BJ (cell line): ENCODE measurements at places on chromosomes 6 and 20.

- DNase-seq: no peak
Measured at GRCh38 chr6:158266131-158266530, 46.1 kb upstream of the TULP4 start.

DNA sequence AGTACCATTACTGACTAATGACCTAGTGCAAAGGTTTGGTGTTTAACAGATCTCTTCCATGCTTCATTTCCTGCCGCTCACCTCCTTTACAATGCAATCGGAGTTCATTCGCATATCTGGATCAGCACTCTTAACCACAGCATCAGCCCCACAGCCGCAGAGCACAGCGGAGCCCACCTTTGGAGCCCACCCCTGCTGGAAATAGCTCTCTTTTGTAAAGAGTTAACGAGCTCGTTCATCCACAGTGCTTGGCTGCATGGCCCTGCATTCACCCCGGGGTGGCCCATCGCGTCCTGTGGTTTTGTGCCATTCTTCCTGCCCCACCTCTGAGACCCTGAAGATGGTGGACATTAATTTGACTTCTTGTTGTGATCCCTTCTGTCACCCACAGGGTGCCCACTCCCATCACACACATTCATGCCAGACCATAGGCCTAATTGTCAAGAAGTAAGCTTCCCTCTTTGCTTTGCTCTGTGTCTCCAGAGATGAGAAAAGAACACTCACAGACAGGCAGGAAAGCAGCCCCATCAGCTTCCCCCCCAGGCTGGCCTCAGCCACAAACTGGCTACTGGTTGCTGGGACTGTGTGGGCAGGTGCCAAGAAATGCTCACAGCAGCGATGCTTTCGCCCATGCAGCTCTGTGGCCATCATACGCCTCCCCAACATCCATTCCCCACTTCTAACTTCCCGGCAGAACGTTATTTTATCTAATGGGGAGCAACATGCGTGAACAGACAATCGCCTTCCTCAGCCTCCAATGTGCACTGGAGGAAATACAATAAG, 167.0 kb downstream of the LRFN2 start:
- no peak for DNase-seq

GRCh38 chr6:7882505-7883257, 27.9 kb downstream of the TXNDC5 start:
- DNase-seq: no peak

GRCh38 chr6:11812951-11813350, 34.3 kb upstream of the ADTRP start:
- no peak for DNase-seq

DNA sequence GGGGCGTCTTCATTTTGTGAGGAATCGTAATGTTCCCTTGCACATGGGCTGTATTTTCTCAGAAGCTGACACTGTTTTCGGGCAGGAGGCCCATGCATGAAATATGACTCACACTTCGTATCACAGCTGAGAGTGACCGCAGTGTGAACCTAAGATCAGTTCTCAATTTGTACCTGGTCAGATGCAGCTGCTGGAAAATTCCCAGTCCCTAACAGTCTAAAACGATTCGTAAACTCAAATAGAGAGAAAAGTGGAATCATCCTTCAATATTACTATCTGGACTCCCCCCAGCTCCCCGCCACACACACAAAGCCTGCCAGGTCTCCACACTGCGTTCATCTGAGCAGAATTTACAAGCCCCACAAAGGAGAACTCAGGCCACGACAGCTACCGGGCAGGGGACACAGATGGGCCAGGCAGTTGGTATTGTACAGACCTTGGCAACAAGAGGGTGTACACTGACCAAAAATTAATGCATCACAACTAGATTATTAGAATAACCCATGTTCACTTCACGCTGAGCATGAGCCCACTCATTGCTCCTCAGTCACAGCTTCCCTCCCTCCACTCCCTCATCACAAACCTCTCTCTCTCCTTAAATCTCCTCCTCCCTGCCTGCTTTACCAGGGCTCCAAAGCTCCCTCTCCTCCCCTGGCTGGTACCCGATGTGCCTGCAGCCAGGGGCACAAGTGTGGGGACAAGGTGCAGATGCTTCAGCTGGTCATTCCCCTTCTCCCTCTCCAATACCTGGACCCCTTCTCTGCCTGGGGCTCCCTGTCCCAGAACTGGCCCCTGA, 488.4 kb downstream of the PREX1 start:
- DNase-seq: no peak
